T-helper 17 cell (primary cell): ENCODE measurements at places on chromosomes 1 and 21. TPM values are rescaled to one million over a fixed set of nuclear protein-coding genes. Genes with fewer than 3 reads are reported as not detected.

GRCh38 chr1:15916916-15917315 lies 59.0 kb downstream of the ZBTB17 start:
- no peaks in the 10 kb centered on the region for H3K27me3 ChIP-seq
- H3K36me3 ChIP-seq = peaks cover 2% of the 10 kb centered on the region
- H3K4me3 ChIP-seq = peak overlapping the region; percentile 9

DNA sequence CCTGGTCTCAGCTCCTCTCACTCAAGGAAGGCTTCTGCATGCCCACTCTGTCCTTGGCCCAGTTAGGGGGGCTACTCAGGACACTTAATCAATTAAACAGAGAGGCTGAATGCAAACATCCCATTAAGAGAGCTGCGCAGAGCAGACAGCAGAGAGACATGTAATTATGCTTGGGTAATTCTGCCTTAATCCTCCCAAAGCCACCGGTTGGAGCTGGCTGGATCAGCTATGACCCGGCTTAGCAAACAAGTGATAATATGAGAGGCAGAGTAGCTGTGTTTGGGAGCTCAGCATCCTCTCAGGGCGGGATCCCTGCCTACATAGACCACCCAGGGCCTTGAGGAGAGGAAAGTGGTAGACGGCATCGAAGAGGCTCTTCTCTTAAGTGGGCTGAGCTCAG lies 183.2 kb downstream of the GRIK3 start:
- no peak overlapping the region for H3K4me3 ChIP-seq
- H3K27ac ChIP-seq = no peak overlapping the region
- peaks cover 61% of the 10 kb centered on the region for H3K27me3 ChIP-seq

GRCh38 chr1:193519922-193520321 lies 333.5 kb upstream of the B3GALT2 start:
- H3K27me3 ChIP-seq = no peaks in the 10 kb centered on the region
- DNase-seq = no peak
- peaks cover 11% of the 10 kb centered on the region for H3K4me1 ChIP-seq

DNA sequence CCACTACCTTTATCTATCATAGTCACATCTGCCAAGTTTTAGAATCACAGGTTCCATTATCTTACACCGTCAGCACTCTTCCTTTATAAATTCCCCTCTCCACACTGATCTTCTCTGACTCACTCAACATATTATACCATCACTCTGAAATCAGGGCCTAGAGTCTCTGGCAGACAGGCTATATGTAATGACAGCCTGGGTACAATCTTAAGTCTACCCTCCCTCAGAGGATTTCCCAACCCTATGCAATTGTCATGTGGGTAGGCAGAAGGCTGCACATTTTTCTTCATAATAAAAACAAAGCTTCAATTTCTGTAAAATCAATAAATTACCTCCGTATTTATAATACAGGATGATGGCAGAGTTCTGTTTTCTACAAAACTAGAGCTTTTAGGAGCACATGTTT lies 138.0 kb downstream of the RERE start:
- no peak for DNase-seq
- peaks cover 14% of the 10 kb centered on the region for H3K4me1 ChIP-seq
- no peak overlapping the region for H3K27ac ChIP-seq
- H3K27me3 ChIP-seq = no peaks in the 10 kb centered on the region
- H3K4me3 ChIP-seq = no peak overlapping the region

DNA sequence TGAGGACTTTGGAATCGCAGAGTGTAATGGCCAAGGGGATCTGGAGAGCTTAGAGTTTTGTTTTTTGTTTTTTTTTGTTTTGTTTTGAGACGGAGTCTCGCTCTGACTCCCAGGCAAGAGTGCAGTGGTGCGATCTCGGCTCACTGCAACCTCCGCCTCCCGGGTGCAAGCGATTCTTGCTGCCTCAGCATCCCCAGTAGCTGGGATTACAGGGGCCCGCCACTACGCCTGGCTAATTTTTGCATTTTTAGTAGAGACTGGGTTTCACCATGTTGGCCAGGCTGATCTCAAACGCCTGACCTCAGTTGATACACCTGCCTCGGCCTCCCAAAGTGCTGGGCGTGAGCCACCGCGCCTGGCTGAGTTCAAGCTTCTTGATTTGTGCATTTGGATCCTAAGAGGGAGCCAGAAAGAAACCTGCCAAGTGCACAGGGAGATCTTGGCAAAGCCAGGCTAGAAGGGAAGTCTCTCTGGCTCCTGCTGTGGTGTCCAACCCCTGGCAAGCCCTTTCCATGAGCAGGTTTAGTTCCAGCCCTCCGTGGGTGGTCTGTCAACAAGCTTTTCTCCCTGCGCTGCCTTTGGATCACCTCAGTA lies 852 bp downstream of the FAAH start:
- peaks cover 40% of the 10 kb centered on the region for H3K27me3 ChIP-seq
- peaks cover 7% of the 10 kb centered on the region for H3K4me1 ChIP-seq
- no peak for DNase-seq
- peak overlapping the region; percentile 42 for H3K4me3 ChIP-seq
- H3K36me3 ChIP-seq = peaks cover 15% of the 10 kb centered on the region
- no peak overlapping the region for H3K27ac ChIP-seq

Gene G0S2
- total RNA-seq = 6.6 TPM

- no peaks in the 10 kb centered on the region for H3K36me3 ChIP-seq
- H3K4me3 ChIP-seq = no peak overlapping the region
- peaks cover 7% of the 10 kb centered on the region for H3K4me1 ChIP-seq
- no peak for DNase-seq
Measured at GRCh38 chr1:77825131-77825709, 45.8 kb downstream of the MIGA1 start.

- H3K36me3 ChIP-seq = no peaks in the 10 kb centered on the region
- no peak overlapping the region for H3K4me3 ChIP-seq
- DNase-seq = no peak
- peaks cover 14% of the 10 kb centered on the region for H3K27me3 ChIP-seq
Measured at GRCh38 chr1:55631509-55631908, 416.3 kb upstream of the USP24 start.

Gene SPATA1
- total RNA-seq = 1.2 TPM

GRCh38 chr1:6460301-6461050 lies 5.5 kb downstream of the TNFRSF25 start:
- no peaks in the 10 kb centered on the region for H3K27me3 ChIP-seq
- peaks cover 19% of the 10 kb centered on the region for H3K36me3 ChIP-seq
- peaks cover 48% of the 10 kb centered on the region for H3K4me1 ChIP-seq

DNA sequence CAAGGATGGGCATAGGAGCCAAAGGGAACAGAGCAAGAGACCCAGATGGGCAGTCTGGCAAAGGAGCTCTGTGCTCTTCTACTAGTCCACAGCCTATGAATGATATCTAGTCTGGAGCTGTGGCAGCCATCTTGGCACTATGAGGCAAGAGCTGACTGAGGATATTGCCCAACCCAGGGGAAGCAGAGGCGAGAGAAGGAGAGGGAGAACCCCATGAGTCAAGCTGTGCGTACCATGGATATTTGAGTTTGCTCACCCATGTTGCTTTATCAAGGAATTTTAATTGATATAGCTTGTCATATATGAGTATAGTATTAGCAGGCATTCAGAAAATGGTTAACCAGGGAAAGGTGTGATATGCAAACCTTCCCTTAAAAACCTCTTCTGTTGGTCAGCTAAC lies 420.9 kb downstream of the PRDM2 start:
- DNase-seq = no peak
- no peaks in the 10 kb centered on the region for H3K36me3 ChIP-seq
- peaks cover 8% of the 10 kb centered on the region for H3K27me3 ChIP-seq
- H3K4me1 ChIP-seq = no peaks in the 10 kb centered on the region

- peak overlapping the region; percentile 24 for H3K27ac ChIP-seq
- H3K27me3 ChIP-seq = no peaks in the 10 kb centered on the region
- H3K36me3 ChIP-seq = peaks cover 3% of the 10 kb centered on the region
- peaks cover 26% of the 10 kb centered on the region for H3K4me1 ChIP-seq
Measured at GRCh38 chr1:186615332-186615731, 64.9 kb downstream of the PTGS2 start.

GRCh38 chr21:19228226-19228625 lies 824.6 kb upstream of the TMPRSS15 start:
- no peak overlapping the region for H3K4me3 ChIP-seq
- no peaks in the 10 kb centered on the region for H3K4me1 ChIP-seq
- no peaks in the 10 kb centered on the region for H3K36me3 ChIP-seq
- no peaks in the 10 kb centered on the region for H3K27me3 ChIP-seq
- H3K27ac ChIP-seq = no peak overlapping the region

DNA sequence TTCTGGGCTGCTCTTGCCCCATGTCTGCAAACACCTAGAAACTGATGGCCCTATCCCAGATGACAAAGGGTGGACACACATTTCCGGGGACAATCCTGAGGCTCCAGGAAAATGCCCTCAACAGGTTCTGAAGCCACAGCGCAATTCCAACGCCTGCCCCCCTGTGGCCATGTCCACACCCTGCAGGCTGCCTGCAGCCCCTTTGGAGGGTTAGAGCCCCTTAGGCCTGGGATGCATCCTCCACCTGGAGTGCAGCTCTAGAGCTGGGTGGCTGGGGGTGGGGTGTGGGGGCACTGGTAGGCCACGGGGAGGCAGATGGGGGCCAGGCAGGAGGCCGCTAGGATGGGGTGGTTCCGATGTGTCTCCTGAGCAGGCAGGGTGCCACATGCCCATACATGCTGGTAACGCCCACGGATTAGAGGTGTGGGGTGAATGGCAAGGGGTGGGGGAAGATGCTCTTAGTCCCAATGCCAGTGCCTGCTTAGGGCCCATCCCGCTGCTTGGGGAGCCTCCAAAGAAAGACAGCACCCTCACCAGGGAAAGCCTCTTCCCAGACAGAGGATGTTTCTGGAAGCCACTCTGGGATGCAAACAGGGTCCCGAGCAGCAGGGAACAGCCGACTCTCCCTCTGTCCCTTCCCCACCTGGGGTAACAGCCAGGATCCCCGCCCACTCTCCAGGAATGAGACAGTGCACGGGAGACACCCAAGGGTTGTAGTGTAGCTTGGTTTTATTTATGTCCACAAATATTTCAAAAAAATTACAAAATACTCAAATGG lies 34.0 kb downstream of the SLC45A1 start:
- H3K4me1 ChIP-seq = peaks cover 11% of the 10 kb centered on the region
- H3K36me3 ChIP-seq = peaks cover 3% of the 10 kb centered on the region
- no peak overlapping the region for H3K4me3 ChIP-seq

- peaks cover 9% of the 10 kb centered on the region for H3K27me3 ChIP-seq
- H3K4me3 ChIP-seq = no peak overlapping the region
- H3K4me1 ChIP-seq = no peaks in the 10 kb centered on the region
- no peak overlapping the region for H3K27ac ChIP-seq
- DNase-seq = no peak
Measured at GRCh38 chr1:89975540-89976125, 19.3 kb upstream of the ZNF326 start.

DNA sequence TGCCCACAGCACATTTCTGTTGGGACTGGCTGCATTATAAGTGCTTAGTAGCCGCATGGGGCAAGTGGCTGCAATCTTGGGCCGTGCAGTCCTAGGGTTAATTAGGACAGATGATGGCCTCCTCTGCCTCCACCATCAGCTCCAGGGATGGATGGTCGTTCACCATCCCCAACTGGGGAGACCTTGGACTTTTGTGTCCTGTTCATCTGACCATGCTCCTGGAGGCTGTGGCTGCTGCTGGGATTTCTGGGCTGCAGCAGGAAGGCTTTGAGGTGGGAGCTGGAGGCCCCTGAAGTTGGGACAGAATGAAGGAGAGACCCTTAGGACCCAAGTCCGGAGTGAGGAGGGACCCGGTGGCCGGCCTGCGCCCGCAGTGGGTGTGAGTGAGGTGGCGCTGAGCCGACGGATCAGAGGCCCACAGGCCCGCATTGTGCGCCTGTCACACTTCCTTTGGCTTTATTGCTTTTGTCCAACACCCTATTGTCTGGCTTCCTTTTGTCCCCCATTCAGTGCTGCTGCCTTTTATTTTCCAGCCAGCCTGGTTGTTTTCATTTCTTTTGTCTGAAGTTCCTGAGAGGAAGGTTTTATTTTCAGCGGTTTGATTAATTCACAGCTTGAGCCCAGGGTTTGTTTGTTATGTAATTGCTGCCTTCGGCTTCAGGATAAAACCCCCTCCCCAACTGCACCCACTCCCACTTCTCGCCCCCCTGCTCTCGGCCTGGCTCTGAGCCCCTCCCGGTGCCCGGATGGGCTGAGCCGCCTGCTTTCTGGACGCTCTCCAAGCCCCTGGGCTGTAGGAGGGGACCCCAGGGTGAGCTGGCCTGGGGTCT lies 35.6 kb downstream of the SOX13 start:
- H3K4me3 ChIP-seq = no peak overlapping the region
- peaks cover 5% of the 10 kb centered on the region for H3K27me3 ChIP-seq
- H3K4me1 ChIP-seq = peaks cover 14% of the 10 kb centered on the region
- no peak overlapping the region for H3K27ac ChIP-seq

GRCh38 chr1:236773919-236774318 lies 21.2 kb upstream of the MTR start:
- H3K4me1 ChIP-seq = no peaks in the 10 kb centered on the region
- no peak overlapping the region for H3K27ac ChIP-seq
- H3K27me3 ChIP-seq = peaks cover 50% of the 10 kb centered on the region
- H3K4me3 ChIP-seq = no peak overlapping the region

Gene WNT9A
- 0.10 TPM for total RNA-seq

Gene GRIK1
- not detected for total RNA-seq

Gene KCNJ10
- not detected for total RNA-seq

DNA sequence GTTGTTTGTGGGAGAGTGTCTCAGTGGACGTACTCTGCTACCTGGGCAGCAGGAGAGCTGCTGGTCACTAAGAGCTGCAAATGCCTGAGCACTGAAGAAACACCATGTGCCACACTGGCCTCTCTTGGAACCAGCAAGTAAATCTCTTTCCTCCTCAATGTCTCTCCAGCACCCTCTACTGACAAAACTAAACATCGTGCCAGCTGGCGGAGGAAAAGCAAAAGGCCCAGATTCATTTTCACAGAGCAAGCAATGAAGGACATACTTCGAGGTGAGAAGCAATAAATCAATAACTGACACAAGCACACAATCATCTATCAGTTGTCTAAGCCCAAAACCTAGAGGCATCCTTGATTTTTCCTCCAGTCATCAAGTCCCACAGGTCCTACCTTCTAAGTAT lies 78.1 kb downstream of the RERE start:
- no peak overlapping the region for H3K27ac ChIP-seq
- H3K27me3 ChIP-seq = no peaks in the 10 kb centered on the region
- no peak for DNase-seq
- H3K36me3 ChIP-seq = peaks cover 2% of the 10 kb centered on the region
- H3K4me1 ChIP-seq = no peaks in the 10 kb centered on the region
- no peak overlapping the region for H3K4me3 ChIP-seq

- no peaks in the 10 kb centered on the region for H3K36me3 ChIP-seq
- no peak overlapping the region for H3K4me3 ChIP-seq
- H3K4me1 ChIP-seq = no peaks in the 10 kb centered on the region
- no peak overlapping the region for H3K27ac ChIP-seq
- no peak for DNase-seq
Measured at GRCh38 chr1:153100245-153100644, 5.9 kb upstream of the SPRR2E start.

DNA sequence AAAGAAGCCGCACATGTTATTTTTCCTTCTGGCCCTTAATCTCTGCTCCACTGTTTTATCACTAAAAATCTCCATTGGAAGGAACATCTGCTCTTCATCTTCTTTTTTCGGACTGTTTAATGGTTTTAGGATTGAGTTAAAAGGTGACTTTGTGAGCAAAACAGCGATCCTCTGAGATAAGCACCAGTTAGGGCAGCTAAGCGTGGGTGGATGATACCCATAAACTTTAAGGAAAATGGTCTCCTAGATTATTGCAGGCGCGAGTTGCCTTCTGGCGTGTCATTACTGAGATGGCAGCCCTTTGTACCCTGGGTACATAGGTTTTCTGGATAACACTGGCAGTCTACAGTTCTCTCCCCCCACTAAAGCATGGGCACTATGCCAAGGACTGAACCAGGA lies 44.0 kb upstream of the HMGB4 start:
- no peaks in the 10 kb centered on the region for H3K4me1 ChIP-seq
- no peak overlapping the region for H3K27ac ChIP-seq
- H3K4me3 ChIP-seq = no peak overlapping the region
- H3K27me3 ChIP-seq = peaks cover 31% of the 10 kb centered on the region
